Activated CD4-positive, alpha-beta memory T cell treated with anti-CD3 and anti-CD28 coated beads for 36 hours (primary cell): ENCODE measurements at places on chromosomes 13 and 19.

DNA sequence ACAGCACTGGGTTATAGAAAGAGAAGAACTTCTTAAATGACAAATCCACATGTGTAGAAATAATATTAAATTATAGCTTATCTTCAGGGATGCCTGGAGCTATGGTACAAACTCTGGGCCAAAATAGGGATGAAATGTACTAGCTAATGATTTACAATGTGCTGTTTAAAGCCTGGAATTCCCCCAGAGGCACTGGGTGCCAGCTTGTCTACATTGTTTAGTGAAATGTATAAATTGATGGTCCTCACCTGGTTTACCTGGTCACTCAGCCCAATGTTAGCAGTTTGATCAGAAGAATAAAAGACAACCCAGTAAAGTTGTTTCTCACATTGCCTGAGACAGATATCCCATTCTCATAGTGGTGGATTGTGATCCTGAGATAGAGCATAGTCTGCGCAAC lies 597.2 kb downstream of the DIAPH3 start:
- DNase-seq: no peak

DNA sequence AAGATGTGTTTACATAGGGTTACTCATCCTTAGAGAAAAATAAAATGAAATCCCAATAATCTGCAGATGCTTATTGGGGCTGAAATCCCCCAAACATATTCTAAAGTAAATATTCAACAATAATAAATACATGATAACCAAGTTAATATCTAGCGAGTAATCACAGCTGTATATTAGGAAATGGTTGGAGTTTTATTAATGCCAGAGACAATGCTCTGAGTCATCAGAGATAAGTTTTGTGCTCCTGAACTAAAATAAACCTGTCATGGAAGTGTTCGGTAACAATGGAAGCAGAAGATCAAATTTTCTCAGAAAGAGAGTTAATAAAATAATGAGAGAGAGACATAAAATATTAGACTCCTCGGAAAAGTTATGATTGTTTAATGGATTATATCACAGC lies 31.4 kb downstream of the FLT1 start:
- no peak for DNase-seq

- DNase-seq: peak; percentile 62
Observed at GRCh38 chr13:114115191-114115671, 17.2 kb downstream of the RASA3 start.

DNA sequence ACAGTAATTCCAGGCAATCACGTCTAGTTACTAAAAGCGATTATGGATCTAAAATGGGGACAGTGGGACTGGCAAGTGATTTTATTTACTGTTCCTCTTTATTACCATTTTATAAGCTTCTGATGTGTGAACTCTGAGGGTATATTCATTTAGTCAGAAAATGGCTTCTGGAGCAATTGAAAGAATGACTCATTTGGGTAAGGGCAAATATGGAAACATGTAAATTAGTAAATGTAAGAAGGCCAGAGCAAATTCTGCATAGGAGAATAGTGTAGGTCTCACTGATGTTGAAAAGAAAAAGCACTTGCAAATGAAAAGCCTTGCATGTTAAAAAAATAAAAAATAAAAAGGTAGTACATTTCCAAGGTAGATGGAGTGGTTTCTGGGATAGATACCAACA lies 262.2 kb downstream of the KLF5 start:
- no peak for DNase-seq

DNA sequence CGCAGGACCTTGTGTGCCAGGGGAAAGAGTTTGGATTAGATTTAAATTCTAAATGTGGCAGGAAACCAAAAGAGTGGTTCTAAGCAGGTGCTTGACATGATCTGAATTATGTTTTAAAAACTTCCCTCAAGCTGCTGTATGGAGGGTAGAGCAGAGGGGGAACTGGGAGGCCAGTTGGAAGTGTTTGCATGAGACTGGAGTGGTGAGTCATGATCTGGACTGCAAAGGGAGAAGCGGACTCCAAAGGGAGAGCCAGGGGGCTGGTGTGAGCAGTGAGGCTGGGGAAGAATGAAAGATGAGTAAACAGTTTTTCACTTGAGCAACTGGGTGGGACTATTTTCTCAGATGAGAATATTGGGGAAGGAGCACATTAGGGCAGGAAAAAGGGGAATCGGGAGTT lies 206.1 kb downstream of the DNAJC15 start:
- DNase-seq: no peak

DNA sequence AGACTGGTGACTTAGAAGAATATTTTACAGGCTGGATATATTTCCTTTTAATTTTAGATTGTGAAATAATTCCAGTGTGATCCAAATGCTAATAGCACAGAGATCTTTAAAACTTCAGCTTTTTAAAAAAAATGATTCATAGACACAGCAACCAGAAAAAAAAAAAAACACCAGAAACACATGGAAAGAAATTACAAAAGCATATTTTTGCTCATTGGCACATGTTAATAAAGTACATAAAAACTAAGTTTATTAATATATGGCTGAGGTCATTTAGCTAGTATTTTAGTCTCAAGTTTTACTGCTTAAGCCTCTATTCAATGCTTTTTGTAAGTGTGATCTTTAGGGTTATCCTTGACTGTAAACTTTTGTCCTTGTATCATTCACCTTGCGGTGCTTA lies 577 bp downstream of the MYO16 start:
- no peak for DNase-seq

DNA sequence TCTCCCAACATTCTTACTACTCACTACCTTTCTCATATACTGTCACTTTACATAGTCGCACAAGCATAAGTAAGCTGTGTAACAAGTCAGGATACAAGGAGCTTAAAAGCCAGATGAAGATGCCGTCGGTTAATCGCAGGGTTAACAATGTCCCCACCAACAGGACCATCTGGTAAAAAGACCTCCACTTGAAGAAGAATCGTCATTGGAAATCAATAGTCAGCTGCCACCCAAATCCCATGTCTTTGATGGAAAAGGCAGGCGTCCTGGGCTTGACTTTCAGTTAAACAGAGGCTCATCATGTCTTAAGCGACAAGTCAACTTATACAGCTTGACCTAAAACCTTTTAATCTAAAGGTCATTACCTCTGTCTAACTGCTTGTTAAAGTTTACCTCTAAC lies 27.2 kb downstream of the DOCK9 start:
- DNase-seq: no peak

GRCh38 chr19:16106121-16106520 lies 5.6 kb upstream of the RAB8A start:
- DNase-seq: no peak

DNA sequence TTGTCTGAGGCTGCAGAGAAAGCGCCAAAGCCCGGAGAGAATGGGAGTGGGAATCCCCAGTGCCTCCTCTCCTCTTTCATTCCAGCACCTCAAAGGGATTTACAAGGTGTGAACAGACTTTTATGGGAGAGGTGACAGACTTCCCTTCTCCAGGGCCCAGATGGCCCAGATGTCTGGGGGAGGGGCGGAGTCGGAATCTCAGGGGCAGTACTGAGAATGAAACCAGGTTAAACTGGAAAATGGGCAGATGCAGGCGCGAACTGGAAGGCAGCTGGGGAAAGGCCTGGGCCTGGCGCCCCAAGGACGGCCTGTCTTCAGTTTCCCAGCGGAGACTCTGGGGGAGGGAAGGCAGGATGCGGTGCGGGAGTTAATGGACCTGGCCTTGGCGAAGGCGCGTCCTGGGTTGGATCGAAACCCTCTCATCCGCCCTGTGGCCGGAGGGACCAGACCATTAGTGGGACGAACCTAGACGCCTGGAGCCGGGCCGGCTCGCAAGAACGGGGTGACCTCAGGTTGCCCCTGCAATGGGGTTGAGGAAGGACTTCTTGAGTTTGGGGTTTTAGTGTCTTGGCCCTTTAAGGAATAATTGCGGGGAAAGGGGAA lies 592 bp upstream of the TRIP10 start:
- peak; percentile 47 for DNase-seq

- peak; percentile 80 for DNase-seq
Observed at GRCh38 chr13:77429320-77430142, 102.6 kb upstream of the MYCBP2 start.

GRCh38 chr13:75399168-75399878 lies 82.6 kb downstream of the TBC1D4 start:
- DNase-seq: no peak

GRCh38 chr19:4278010-4278409 lies 1.1 kb upstream of the SHD start:
- DNase-seq: no peak

DNA sequence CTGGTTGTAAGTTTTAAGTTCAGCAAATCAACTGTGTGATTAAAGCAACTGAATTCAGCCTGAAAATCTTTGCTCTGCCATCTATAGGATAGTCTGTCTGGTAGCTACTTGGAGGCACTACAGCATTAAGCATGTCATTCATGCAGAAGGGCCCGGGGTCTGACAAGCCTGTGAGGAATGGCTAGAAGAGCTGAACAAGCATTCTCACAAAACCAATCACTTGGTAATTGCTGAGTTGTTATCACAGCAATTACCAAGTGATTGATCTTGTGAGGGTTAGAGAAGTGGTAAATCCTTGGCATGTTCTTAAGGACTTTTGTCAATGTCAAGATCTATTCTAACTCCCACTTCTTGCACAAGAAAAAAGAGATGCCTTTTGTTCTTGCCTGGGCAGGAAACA lies 356.1 kb downstream of the FGF14 start:
- DNase-seq: no peak

GRCh38 chr13:109879338-109879737 lies 93.0 kb upstream of the IRS2 start:
- DNase-seq: no peak

DNA sequence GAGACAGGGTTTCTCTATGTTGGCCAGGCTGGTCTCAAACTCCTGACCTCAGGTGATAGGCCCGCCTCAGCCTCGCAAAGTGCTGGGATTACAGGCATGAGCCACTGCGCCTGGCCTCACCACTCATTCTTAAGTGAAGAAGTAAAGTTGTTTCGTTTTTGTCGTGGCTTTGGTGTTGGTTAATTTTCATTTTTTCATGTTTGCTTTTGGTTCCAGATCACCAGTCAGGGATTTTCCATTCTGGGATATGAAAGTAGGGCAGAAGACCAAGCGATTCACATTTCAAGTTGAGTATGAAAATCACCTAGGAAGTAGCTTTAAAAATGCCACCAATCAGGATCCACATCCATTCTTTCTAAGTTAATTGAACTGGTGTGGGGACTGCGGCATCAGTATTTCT lies 289.9 kb downstream of the DIAPH3 start:
- DNase-seq: no peak

GRCh38 chr19:49447485-49448431 lies 3.9 kb downstream of the PIH1D1 start:
- DNase-seq: peak; percentile 32

DNA sequence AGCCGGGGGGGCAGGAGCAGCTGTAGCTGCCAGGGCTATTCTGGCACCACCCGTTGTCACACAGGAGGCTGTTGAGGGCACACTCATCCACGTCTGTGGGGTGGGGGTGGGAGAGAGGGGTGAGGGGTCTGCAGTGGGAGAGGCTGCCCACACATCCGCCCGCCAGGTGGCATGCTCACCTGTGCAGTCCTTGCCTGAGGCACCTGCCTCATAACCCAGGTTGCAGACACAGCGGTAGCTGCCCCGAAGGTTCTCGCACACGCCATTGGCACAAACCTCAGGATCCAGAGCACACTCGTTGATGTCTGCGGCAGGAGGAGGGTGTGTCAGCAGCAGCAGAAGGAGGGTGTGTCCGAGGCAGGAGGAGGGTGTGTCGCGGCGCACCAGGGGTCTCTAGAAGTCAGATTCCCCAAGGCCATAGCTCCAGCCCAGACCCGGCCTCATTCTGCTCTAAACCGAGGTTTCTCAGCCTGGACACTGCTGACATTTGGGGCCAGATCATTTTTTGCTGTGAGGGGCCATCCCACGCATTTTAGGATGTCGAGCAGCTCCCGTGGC lies 20.3 kb downstream of the FBN3 start:
- DNase-seq: no peak

DNA sequence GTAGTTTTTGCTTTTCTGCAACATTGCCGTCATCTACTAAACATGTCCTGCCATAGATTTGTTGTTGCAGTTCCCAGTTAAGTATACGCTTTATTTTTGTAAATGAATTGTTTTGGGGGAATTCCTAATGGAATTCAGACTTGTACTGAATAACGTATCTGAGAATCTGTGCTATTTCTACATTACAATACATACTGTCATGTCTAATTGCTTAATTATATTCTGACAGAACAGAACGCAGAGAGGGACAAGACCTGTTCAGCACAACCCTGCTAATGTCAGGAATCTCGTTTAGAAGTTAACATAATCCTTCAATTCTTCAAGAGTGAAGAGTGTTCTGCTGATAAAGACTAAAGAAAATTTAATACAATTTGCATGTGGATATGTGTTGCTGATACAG lies 861.1 kb upstream of the KLHL1 start:
- no peak for DNase-seq

DNA sequence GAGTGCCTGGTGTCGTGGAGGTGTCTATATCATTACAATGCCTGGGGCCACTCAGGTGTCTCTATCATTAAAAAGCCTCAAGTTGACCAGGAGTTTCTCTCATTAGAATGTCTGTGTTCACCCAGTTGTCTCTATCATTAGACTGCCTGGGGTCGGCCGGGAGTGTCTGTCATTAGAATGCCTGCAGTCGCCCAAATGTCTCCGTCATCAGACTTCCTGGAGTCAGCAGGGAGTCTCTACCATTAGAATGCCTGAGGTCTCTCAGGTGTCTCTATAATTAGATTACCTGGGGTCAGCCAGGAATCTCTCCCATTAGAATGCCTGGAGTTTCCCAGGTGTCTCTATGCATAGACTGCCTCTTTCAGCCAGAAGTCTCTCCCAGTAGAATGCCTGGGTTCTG lies 1477.6 kb downstream of the UQCRFS1 start:
- DNase-seq: no peak

DNA sequence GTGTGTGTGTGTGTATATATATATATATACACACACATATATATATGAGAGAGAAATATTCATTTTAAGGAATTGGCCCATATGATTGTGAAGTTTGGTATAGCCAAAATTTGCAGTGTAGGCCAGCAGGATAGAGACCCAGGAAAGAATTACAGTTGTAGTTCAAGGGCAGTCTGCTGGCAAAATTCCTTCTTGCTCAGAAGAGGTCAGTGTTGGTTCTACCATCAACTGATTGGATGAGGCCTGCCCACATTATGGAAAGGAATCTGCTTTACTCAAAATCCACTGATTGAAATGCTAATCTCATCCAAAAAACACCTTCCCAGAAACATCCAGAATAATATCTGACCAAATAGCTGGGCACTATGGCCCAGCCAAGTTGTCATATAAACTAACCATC lies 24.0 kb downstream of the RNF6 start:
- DNase-seq: no peak

DNA sequence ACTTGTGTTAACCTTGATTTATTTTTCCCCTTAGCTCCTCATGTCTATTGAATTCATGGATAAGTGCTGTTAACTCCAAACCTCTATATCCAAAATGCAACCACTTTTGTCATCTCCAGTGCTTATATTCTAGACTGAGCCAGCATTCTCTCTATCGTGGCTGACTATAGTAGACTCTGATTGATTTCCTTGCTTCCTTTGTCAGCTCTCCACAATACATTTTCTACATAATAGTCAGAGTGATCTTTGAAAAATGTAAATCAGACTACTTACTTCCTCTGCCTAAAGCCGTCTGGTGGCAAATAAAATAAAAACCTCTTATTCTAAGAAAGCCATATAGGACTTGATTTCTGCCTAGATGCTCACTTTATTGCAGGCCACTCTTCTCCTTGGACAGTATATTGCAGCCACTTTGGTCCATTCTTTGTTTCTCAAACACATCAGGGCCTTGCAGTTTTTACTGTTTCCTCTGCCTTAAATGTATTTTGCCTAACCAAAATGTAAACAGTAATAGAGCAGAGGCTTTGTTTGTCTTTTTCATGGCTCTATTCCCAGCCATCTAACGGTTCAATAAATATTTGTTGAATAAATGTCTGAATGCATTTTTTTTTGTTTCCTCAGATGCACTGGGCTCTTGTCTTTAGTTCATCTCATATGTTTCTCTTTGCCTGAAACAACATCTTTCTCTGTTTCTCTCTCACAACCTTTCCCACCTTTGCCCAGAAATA lies 243.6 kb upstream of the CSNK1A1L start:
- no peak for DNase-seq
